Skin of body (tissue), 3 donors: ENCODE measurements at places on chromosomes 5 and 9. TPM values are rescaled to one million over a fixed set of nuclear protein-coding genes. Genes with fewer than 3 reads are reported as not detected.

SLC28A3 gene
- total RNA-seq, result 4.9 TPM

HBEGF gene
- total RNA-seq, result 16.7 TPM

RLN2 gene
- total RNA-seq, result not detected

TRIM7 gene
- 2.3 TPM for total RNA-seq

- no peak for DNase-seq
Observed at GRCh38 chr9:135887021-135887507, 20.3 kb downstream of the CAMSAP1 start.

DNA sequence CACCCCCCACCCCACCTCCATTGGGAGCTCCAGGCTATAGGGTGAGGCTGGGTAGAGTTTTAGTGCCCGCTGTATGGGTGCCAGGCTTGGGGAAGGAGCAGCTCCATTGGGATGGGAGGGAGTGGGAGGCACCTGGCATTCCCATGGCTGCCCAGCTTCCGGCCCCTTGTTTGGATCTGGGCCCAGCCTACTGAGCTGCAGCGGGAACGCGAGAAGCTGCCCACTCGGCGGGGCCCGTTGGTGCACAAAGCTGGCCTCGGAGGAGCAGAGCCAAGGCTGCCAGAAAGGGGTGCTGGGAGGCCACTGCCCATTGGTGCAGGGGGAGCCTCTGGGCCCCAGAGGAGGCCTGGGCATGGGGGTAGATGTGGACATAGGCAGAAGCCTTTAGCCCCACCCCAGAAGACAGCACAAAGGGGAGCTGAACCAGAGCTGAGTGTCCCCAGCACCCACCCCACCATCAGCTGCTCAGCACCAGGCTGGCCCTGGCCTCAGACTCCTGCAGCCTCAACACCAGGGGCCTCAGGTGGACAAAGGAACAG, 4.4 kb downstream of the LCN9 start:
- DNase-seq, result no peak

DNA sequence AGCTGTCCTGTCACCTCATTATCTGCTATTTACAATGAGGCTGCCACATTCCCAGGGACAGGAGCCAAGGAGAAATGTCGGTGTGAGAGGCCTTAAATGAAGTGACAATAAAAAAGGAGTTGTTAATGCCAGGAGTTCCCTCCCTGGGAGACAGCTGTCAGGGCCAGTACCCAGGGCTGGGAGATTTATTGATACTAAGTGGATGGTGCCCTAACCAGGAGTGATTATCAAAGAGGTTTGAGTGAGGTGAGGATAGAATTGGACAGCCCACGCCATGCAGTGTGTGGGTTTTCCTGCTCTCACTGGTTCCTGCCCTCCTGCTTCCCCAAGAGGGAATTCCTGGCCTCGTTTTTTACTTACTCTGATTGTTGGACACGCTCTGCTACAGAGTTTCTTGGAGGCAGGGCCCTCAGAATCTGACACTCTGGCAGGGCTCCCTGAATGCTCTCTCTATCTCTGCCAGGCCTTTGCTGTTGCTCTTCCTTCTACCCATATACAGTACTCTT, 150.8 kb downstream of the GRIA1 start:
- DNase-seq, result no peak

GRCh38 chr5:147382776-147383175, 127.1 kb downstream of the DPYSL3 start:
- DNase-seq, result no peak

- no peak for DNase-seq
Observed at GRCh38 chr9:124716808-124717207, 54.3 kb downstream of the NR6A1 start.

GRCh38 chr9:12640016-12640587, 53.1 kb upstream of the TYRP1 start:
- DNase-seq, result no peak

DNA sequence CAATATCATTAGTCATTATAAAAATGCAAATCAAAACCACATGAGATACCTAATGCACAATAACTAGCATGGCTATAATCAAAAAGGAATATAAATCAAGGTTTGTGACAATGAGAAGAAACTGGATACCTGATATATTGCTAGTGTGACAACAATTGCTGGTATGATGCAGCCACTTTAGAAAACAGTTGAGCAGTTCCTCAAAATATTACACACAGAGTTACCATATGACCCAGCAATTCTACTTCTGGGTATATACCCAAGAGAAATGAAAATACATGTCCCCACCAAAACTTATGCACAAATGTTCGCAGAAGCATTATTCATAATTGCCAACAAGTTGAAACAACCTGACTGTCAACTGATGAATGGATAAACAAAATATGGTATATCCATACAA, 339.7 kb upstream of the POU5F2 start:
- no peak for DNase-seq
